Cardiac muscle cell (in vitro differentiated cells and primary cell): ENCODE measurements at places on chromosomes 1 and 21. TPM values are rescaled to one million over a fixed set of nuclear protein-coding genes. Genes with fewer than 3 reads are reported as not detected.

- peak; percentile 62 for DNase-seq
Measured at GRCh38 chr1:201085902-201086735, 26.1 kb downstream of the CACNA1S start.

DNA sequence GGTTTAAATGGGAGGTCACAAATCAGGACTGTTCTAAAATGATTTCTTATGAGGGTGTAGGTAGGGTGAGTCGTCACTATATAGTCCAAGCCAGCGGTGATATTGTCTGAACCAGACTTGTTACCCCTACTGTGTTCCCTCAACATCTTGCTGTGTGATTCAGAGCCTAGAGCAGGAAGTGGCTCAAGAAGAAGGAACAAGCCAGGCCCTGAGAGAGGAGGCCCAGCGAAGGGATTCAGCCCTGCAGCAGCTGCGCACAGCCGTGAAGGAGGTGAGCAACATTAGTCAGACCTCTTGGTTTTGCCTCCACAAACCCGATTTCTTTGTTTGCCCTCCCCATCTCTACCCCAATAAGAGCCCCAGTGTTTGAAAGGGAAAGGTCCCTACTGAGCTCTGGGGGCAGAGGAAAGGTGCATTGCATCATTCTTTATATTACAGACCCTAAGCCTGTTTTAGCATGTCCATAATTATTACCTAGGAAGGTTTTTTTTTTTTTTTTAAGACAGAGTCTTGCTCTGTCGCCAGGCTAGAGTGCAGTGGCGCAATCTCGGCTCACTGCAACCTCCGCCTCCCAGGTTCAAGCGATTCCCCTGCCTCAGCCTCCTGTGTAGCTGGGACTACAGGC lies 5.0 kb upstream of the SH3BGRL3 start:
- peak; percentile 67 for DNase-seq

DNA sequence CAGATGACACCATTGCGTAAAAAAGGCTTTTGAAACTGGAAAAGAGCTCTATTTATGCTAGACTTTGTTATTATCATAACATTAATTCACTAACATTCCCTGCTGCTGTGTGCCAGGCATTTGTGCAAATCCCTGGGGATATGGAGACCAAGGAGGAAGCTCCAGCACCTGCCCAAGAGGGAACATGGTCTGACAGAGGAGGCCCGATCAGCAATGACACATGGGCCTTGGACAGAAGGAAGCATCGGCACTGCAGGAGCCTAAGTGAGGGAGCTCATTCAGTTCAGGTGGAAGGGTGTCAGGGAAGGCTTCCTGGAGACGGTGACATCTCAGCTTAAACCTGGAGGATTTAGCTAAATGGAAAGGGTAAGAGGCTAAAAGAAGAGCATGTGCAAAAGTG lies 13.9 kb downstream of the CAMK2N1 start:
- no peak for DNase-seq

DNA sequence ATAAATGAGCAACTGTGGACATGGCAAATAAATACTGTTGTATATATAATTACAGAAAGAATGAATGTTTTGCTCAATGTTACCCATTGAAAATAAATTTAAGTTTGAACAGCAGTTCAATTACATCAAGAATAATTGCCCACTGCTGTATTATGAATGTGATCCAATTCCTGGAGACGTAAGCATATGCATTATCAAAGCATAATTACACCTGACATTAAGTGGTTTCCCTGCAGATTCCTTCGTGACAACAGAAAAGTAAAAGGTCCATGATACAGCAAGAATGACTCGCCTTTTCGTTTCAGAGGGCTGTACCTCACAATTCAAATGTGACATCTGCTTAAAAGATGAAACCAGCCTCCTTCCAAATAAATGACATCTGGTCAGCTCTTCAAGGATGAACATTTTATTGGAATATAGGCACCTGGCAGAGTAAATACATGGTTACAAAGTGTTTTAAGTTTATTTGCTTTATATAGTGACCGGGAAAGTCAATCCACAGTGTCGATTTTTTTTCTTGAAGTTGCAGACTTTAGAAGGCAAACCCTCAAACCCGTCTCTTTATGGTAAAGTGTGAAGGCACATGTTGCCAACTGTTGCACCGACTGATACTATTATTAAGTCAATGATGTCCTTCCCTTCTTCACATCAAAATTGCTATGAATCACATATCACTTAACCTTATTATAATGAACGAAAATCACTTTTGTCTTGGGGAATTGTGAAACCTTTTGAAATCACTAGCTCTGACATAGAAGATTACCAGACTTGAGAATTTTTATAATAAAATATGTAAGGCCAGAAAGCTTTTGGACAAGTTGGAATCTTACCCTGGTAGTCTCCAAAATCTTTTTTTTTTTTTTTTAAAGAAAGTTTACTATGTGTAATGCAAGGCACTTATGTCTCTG lies 36.2 kb upstream of the EDEM3 start:
- no peak for DNase-seq

Gene ST6GALNAC3
- 6.6 and 10.4 TPM in 2 replicates for total RNA-seq

GRCh38 chr1:227544067-227545050 lies 19.0 kb upstream of the ZNF678 start:
- DNase-seq: no peak

- DNase-seq: no peak
Measured at GRCh38 chr21:19076031-19076430, 672.4 kb upstream of the TMPRSS15 start.

GRCh38 chr21:46098303-46099141 lies 610 bp downstream of the COL6A2 start:
- peak; percentile 36 for DNase-seq

DNA sequence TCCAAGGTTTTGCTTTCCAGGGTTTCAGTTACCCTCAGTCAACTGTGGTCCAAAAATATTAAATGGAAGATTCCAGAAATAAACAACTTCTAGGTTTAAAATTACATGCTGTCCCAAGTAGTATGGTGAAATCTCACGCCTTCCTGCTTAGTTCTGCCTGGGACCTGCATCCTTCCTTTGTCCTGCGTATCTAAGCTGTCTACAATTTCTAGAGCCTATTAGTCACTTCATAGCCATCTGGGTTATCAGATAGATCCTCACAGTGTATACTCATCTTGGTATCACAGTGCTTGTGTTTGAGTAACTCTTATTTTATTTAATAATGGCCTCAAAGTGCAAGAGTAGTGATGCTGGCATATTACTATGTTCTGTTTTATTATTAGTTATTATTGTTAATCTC lies 157.7 kb downstream of the ROR1 start:
- DNase-seq: no peak

DNA sequence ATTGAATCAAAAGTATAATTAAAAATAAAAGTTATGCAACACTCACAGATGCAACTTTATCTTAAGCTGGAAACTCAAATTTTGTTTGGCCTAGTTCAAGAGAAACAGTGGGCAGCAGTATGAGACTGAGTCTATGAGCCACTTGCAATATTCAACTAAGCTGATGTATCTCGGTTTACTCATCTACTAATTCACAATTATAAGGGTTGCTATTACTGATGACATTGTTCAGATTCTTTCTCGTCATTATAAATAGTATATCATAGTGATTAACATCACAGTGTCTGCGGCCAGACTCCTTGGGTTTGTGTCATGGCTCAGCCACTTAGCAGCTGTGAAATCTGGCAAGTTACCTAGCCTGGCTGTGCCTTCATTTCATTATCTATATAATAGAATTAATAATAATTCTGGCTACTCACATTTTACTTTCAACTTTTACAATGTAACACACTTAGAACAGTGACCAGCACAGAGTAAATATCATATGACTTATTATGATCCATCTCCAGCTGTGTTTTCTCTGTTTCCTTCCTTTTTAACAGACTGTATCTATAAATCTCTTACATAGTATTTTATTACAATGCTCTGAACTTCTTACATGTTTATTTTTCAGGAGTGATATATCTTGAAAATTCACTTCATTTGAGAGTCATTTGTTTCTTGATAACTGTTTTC lies 194.3 kb upstream of the RGS18 start:
- no peak for DNase-seq

DNA sequence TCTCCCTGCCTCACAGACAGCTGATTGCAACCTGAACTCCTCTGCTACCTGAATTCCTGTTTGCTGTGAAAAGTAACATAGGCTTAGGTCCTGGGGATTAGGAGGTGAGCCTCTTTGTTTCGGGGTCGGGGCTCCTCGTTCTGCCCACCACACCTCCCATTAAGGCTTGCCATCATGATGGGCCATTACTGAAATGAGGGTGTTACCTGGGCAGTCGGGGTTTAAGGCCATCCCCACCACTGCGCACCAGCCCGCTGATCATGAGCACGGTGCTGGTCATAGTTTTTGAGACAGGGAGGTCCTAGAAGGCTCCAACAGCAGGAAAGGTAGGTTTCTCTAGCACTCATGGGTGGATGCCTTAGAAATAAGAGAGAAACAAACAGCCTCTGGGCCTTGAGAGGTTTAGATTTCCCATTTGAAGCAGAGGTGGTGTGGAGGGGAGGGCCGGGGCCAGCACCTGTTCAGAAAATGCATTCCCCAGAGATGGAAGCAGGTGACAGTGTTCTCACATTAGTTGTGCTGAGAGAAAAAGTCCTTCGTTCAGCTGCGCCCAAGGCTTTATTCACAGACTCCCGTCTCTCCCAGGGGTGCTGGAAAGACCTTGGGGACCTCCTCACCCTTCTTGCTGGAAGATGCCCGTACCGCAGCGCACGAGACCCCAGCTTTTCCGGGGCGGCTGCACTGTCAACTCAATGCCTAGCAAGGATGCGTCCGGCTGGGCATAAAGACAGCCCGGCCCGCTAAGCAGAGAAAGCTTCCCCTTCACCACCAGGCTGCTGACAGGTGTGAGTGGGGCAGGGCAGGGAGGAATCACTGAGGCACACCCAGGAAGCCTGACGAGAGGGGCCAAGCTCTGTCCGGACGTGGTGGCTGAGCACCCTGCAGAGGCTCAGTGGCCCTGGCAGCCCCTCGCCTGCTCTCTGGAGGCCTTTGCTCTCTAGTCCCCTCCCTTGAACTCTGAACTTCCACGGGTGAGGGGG lies 125.5 kb downstream of the PGBD5 start:
- no peak for DNase-seq

- no peak for DNase-seq
Measured at GRCh38 chr21:44987886-44988606, 48.2 kb downstream of the SLX9 start.

GRCh38 chr1:75202751-75203150 lies 68.6 kb downstream of the LHX8 start:
- no peak for DNase-seq

Gene RGL1
- 20.6 and 22.8 TPM in 2 replicates for total RNA-seq

Gene SPRR5
- total RNA-seq: not detected in 2 replicates

GRCh38 chr1:226895644-226896043 lies 25.2 kb downstream of the PSEN2 start:
- no peak for DNase-seq

GRCh38 chr1:19854866-19855265 lies 27.3 kb upstream of the OTUD3 start:
- no peak for DNase-seq

Gene KCNE1
- 0.42 and 2.3 TPM in 2 replicates for total RNA-seq

DNA sequence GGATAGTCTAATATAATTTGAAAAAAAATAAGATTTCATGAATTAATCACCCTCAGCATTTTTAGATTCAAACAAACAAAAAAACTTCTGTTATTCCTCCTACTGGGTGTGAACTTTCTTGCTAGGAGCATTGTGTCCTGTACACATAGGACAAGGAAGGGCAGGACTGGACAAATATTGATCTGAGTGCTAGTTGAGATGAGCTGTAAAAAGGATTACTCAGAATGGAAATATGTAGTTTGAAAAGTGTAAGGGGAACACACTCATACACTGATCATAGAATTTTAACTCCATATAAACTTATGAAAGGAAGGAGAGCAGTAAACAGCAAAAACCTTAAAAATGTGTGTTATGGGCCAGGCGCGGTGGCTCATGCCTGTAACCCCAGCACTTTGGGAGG lies 156.5 kb upstream of the ZNF648 start:
- no peak for DNase-seq

GRCh38 chr1:109111386-109112055 lies 2.4 kb upstream of the ELAPOR1 start:
- no peak for DNase-seq

- peak; percentile 33 for DNase-seq
Measured at GRCh38 chr1:229037806-229038405, 233.0 kb upstream of the RAB4A start.

Gene FCGR3B
- total RNA-seq: not detected in 2 replicates

DNA sequence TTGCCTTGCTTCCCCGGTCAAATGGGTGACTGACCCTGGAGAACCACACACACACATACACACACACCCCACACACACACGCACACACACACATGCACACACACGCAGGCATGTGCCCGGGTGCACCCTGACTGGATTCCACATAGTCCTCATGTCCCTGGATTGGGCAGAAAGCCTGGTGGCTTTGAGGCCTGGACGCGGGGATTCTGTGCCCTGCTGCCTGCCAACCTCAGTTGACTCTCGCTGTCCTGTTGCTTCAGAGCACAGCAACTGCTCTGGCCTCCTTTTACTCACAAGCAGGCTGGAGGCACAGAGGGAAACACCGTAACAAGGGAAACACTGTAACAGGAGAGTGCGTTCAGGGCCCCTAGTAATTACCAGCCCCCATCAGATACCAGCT lies 6.4 kb downstream of the RORC start:
- DNase-seq: no peak

Gene KLHDC8A
- total RNA-seq: 0.18 and 0.71 TPM in 2 replicates

GRCh38 chr1:8027748-8028570 lies 1.9 kb upstream of the ERRFI1 start:
- no peak for DNase-seq
